ENCODE measurements at places on chromosomes 12 and 14.

- no peak for DNase-seq
Observed at GRCh38 chr12:77767756-77768343, 62.8 kb upstream of the NAV3 start.

GRCh38 chr12:122891661-122892525 lies 4.0 kb downstream of the VPS37B start:
- DNase-seq: no peak

DNA sequence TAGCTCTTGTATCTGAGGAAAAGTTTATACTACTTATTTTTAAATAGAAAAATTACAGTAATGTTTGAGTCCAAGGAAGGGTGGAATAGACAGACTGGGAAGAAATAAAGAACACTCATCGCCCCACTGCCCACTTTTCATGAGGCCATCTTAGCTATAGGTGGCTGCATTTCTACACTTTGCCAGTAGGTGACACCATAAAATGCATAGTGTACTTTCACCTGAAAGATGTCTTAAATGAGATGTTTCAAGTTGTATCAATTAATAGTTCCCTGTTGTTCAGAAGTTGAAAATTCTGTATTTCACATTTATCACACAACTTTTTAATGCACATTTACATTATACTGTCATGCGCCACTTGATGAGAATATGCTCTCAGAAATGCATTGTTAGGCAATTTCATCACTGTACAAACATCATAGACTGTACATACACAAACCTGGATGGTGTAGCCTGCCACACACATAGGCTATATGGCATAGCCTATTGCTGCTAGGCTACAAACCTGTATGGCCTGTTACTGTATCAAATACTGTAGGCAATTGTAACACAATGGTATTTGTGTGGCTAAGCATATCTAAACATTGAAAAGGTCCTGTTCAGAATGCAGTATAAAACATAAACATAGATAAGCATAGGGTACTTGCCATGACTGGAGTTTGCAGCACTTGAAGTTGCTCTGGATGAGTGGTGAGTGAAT lies 27.6 kb downstream of the PMCH start:
- no peak for DNase-seq

DNA sequence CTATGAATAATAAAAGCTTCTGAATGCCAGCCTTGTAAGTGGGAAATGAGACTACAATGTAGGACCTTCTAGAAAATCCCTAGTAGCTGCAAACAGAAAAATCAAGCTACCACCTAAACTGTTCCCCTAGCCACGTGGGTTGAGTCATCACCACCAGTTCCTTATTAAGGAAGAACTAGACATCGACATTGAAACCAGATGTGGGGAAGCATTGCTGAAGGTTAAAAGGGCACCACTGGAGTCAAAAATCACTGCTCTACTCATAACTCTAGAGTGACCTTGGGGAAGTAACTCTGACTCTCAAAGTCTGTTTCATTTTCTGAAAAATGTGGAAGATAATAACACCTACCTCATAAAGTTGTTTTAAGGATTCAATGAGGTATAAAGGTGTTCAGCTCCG lies 9.4 kb upstream of the CNIH1 start:
- no peak for DNase-seq

All from NCI-H446 treated with DMSO at 0.1 percent for 48 hours (cell line).